NCI-H510A treated with DMSO at 0.1 percent for 48 hours (cell line): ENCODE measurements at places on chromosomes 3 and 15.

- DNase-seq: no peak
These were observed 60.7 kb downstream of the ANXA2 start for GRCh38 chr15:60337076-60337475.

- no peak for DNase-seq
These were observed 944.4 kb downstream of the ROBO1 start for GRCh38 chr3:78823434-78823833.

DNA sequence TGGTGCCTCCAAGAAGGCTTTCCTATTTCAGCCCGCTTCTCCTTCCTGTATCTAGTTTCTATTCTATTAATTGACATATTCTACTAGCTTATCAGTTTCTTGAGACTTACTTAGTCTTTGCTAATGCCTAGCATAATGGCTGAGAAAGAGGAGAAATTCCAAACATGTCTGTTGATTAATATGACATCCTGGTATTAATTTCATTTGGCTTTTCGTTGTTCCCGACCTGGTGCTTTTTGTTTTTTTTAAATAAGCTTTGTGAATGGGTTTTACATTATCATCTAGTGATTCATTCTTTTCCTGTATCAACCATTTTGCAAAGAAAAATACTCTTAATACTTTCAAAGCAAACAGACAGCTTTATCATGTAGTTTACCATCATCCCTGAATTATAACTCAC is 13.1 kb downstream of the WDR53 start:
- no peak for DNase-seq

DNA sequence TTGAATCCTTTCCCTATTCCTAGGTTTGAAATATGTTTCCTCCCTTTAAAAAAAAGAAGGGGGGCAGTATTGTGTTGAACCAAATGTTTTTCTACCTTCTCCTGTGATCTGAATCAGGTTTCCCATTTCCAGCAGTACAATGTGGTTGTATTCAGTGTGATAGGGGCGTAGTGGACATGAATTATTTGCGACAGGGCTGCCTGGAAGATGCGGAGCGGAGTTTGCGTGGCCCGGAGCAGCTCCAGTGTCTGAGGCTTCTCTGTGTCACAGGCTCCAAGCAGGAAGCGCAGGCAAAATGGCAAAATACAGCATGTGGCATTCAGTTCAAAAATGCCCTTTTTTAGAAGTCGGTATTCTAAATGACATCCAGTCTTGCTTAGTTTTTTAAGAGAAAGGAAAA is 154.4 kb downstream of the PGPEP1L start:
- DNase-seq: peak; percentile 69

GRCh38 chr3:59374818-59375211 is 325.0 kb upstream of the CFAP20DC start:
- no peak for DNase-seq

- no peak for DNase-seq
These were observed 121.2 kb upstream of the RASGRP1 start for GRCh38 chr15:38685686-38686339.

- DNase-seq: no peak
These were observed 51.5 kb upstream of the CFAP20DC start for GRCh38 chr3:59101231-59101736.

DNA sequence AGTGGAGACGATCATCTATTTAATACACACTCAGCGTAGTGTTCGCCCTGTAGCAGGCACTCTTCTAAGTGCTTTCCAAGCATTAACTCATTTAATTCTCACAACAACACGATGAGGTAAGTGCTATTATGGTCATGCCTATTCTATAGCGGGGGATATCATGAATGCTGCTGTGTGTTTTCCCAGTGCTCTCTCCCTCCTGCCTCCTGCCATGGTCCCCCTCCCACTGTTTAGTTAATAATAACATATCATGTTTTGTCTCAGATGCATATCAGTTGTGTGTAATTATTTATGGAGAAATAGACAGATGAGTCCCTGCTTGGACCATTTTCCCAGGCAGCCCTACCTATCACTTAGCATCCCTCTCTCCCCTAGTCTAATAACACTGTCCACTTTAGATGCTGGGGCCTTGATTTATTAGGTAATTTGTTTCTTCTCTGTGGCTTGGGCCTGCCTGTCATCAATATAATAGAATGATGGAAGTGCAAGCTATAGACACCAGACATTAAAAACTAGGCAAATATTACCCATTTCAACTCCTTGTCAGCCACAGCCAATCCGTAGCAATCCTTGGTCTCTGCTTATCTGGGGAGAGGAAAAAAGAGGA is 122.9 kb upstream of the TLE3 start:
- no peak for DNase-seq

DNA sequence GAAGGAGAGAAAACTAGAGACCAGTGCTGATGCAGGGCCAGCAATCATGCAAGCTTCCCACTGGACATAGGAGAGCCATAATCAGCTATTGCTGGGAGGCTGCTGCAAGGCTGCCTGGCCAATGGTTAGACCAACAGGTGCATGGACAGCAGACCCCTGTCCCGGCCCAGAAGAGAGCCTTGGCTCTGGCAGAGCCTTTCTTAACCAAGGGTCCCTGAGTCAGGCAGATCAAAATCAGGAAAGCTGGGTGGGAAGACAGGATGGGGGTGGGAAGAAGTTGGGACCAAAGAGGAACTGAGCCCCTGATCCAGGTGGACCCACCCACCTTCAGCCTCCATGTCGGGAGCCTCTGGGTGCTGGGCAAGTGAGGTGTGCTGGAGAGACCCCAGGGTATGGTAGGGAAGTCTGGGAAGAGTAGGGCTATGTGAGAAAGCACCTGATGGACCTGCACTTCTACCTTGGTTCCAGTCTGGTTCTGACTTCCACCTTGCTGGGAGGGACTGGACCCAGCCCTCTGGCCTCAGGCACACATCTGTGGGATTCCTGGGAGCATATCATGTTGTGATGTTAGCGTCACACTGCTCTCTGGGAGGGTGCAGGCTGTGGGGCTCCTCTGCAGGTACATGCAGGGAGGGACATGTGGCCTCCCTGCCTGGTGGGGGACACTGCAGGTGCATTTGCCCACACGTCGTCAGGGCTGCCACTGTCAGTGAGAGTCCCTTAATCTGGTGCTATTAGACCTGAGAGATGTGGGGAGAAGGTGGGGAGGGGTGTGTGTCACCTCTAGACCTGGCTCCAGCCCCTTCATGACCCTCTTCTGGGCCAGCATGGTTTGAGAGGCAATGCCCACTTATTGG is 24.7 kb downstream of the KY start:
- no peak for DNase-seq

DNA sequence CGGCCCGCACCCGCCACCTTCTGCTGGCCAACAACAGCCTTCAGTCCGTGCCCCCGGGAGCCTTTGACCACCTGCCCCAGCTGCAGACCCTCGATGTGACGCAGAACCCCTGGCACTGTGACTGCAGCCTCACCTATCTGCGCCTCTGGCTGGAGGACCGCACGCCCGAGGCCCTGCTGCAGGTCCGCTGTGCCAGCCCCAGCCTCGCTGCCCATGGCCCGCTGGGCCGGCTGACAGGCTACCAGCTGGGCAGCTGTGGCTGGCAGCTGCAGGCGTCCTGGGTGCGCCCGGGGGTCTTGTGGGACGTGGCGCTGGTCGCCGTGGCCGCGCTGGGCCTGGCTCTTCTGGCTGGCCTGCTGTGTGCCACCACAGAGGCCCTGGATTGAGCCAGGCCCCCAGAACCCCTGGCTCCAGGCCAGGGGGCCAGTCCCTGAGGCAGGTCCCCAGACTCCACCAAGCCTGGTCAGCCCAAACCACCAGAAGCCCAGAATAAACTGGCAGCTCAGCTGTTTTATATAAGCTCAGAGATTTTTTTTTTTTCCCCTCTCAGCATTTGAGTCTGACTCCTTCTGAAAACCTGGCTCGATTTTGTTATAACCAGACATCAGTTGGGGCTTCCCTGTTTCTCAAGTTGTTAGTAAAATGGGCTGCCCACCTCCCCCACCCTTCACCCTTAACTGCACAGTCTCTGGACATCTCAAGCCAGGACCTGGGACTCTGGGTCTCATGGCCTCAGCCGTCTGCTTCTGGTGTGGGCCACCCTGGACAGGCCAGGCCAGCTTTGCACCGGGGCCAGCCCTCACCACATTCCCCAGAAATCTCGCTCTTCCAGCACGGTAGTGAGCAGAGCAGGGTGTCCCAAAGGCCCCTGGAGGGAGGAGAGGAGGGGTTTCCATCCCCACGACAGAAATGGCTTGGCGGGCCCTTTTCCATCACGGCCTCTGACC is 1.6 kb downstream of the GP9 start:
- no peak for DNase-seq

DNA sequence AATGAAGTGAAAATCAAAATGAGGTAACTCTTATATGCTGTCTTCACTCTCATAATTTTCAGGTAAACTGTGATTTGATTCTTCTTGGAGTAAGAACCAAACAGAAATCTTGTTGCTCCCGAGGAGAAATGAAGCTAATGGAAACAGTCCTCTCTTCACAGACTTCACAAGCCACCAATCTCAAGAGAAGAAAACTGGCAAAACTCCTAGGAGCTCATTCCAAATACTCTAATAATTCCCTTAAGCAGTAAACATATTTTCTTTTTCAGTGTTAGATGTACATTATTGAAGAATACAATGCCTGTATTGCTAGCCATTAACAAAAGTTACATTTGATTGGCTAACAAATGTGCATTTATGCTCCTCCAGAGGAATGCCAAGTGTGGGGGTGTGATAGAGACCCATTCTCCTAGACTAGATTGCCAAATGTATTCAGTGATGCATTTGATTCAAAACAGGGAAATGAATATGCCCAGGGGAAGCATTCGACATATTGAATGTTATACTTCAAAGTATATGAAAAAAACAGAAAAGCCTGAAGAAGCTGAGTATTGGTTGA is 11.8 kb upstream of the RIOX2 start:
- no peak for DNase-seq

DNA sequence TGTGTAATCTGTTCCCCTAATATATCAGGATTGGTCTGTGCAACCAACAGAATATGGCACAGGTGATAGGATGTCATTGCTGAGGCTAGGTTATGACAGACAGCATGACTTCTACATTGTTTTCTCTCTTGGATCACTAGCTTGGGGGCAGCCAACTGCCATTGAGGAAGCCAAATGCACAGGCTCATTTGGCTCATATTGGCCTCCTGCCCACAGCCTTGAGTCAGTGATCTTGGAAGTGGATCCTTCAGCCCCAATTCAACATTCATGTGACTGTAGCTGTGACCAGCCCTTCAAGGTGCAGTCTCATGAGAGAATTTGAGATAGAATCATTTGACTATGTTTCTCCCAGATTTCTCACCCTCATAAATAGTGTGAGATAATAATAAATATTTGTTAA is 675.6 kb downstream of the GRM7 start:
- DNase-seq: peak; percentile 46

GRCh38 chr3:138338244-138338643 is 8.6 kb upstream of the NME9 start:
- DNase-seq: no peak

DNA sequence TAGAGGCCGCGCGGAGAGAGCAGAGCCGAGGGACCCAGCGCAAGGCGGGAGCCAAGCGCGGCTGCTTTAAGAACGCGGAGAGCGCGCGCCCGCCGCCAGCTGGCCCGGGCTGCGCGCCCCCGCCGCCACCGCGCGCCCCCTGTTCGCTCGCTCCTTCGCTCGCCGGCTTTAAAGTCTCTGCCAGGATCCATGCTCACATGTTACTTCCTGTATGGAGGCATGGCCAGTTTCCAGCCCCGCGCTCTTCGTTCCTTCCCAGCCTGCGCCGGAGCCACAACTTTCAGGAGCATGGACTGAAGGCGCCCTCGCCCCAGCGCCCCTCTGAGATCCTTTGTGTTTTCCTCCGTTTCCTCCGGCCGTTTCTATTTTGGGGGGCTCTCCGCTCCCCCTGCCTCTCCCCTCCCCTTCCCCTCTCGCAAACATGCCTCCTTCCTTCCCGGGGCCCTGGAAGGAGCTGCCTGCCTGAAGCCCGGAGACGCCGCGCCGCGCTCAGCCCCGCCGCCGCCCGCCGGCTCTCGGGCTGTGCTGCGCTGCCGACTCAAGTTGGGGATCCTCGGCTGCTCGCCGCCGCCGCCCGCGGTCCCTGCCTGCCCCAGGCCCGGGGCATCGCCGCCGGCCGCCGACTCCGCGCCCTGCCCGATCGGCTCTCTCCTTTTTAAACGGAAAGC is at the start of gene PTPRG:
TSS of gene PTPRG (plus strand) at position 198 of the 668 bp plus-strand sequence. CDS start 717 bp downstream, outside the sequence.
- DNase-seq: peak; percentile 71

DNA sequence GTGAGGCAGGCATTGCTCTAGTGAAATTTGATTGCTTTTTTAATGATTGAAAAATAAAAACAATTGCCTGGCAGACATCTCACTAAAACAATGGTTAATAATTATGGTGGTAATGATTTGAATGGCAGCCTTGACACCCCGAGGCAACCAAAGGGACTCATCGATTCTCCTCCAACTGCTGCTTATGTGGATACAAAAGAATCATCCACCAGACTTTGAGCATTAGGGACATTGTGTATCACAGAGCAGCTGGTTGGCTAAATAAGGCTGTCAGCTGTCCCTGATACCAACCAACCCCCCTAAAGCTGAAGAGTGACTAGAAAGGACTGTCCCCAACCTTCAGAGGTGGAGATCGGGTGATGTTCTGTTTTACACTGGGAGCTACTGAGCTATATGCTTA is 1.7 kb upstream of the CD47 start:
- no peak for DNase-seq

GRCh38 chr3:49930168-49930690 is 618 bp upstream of the MON1A start:
- no peak for DNase-seq

DNA sequence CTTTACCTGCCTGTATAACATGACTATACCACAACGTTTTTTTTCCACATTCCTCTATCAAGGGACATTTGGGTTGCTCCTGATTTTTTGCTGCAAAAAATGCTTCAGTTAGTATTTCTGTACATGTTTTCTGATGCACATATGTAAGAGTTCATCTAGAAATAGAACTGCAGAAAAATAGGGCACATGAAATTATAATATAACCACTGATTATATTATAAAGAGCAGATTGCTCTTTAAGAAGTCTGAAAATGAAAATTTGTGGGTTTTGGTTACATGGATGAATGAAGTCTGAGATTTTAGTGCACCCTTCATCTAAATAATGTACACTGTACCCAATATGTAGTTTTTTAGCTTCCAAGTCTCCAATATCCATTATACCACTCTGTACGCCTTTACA is 130.1 kb upstream of the PTX3 start:
- no peak for DNase-seq

DNA sequence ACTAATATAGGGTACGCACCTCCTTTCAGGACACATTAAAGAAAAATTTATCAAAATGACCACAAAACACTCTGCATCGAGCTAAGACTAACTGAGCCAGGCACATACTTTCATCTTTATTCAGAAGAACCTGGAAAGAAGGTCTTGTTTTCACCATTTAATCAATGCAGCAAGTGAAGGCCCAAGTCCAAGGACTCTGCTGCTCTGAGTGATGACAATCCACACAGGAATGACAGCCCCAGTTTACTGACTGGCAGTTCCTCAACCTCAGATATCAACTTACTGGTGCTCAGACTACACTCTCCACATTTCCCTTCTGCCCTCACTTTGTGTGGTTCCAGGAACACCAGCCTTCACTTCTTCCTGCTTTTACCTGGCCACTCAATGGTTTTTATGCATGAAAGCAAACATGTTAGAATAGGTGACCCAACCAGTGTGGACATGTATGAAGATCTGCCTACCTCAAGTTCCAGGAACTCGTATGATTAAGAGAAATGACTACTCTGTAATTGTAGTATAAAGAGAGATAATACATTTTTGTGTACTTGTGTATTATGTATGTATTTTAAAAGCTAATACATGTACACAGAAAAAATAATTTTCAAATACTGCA is 29.1 kb upstream of the RASA2 start:
- no peak for DNase-seq
